ENCODE measurements at places on chromosomes 16 and 17.

- no peak for DNase-seq
These were observed 2.3 kb downstream of the NDUFB10 start for GRCh38 chr16:1961651-1962067.

- no peak for DNase-seq
These were observed 27.9 kb downstream of the NLRC5 start for GRCh38 chr16:57017251-57017650.

DNA sequence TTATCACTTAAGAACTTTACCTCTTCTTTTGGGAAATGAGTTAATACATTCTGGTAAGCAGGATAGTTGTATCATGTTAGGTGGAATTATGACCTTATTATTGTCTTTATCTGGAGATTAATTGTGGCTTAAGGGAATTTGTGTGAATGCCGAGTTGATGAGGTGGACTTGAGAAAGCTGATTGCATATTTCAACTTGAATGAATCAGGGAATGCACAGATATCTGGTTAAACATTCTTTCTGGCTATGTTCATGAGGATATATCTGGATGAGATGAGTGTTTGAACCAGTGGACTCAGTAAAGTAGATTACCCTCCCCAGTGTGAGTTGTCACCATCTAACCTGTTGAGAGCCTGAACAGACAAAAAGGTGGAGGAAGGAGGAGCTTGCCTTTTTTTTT is 326.1 kb upstream of the GOT2 start:
- no peak for DNase-seq

DNA sequence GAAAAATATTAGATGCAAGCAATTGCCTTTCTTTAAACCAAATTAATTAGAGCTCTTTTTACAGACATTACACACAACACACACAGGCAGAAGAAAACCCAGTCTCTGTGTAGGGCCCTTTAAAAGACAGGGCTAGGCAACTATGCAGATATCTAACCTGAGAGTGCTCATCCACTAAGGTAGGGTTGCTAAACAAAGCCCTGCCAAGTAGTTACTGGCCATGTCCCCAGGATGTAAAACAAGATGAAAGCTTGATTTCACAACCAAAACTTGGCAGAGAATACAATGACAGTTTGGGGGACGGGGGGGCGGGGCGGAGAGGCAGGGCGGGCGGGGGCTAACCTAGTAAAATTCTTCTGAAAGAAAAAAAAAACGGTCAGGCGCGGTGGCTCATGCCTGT is 669.0 kb upstream of the CA10 start:
- DNase-seq, result no peak

DNA sequence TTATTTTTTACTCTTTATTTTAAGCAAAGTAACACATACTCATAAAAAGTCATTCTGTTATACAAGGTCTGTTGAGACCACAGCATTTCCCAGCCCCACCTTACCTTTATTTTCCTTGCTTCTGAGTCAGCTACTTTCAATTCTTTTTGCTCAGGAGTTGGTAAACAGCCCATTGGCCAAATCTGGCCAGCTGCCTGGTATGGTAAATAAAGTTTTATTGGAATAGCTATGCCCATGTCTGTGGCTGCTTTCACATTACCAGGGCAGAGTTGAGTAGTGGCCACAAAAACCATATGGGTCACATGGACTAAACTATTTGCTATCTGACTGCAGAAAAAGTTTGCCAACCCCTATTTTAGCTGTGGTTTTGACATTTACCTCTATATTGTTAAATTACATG is 3.4 kb upstream of the NSRP1 start:
- no peak for DNase-seq

Data from activated CD4-positive, CD25-positive, alpha-beta regulatory T cell treated with anti-CD3 and anti-CD28 coated beads, Interleukin-2, amount 50 U/mL, for 72 hours (primary cell).